NCI-H1092 (cell line): ENCODE measurements at places on chromosomes 2 and 18.

DNA sequence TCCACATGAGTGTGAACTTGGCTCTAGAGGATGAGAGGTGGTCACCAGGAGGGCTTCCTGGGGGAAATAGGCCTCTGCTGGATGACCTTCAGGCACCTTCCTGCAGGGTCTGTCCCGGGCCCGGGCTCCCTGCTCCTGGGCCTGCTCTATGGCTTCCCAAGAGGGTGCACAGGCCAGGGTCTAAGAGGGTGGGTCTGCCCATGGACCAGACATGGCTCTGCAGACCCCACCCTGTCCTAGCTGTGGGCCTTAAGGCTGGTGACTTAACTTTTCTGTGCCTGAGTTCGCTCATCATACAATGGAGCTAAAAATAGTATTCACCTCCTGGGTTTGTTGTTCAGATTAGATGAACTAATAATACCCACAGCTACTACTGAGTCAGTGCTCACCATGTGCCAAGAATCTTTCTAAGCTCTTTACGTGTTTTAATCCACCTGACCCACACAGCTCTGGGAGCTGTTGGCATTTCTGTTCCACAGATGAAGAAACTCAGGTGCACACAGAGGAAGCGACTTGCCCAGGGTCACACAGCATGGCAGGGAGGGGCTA, 14.4 kb downstream of the INHBB start:
- no peak for DNase-seq

DNA sequence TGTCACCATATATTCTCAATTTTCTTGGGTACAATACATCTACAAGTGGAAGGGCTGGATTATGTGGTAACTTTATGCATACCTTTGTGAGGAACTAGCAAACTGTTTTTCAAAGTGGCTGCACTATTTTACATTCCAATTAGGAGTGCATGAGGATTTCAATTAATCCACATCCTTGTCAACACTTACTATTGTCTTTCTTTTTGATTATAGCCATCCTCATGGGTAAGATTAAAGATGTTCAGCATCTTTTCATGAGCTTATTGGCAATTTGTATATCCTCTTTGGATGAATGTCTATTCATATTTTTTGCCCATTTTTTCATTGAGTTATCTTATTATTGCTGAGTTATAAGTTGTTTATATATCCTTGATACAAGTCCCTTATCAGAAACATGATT, 73.7 kb downstream of the ZRANB3 start:
- no peak for DNase-seq

- no peak for DNase-seq
These were observed 12.3 kb downstream of the SNED1 start for GRCh38 chr2:241010531-241011295.

DNA sequence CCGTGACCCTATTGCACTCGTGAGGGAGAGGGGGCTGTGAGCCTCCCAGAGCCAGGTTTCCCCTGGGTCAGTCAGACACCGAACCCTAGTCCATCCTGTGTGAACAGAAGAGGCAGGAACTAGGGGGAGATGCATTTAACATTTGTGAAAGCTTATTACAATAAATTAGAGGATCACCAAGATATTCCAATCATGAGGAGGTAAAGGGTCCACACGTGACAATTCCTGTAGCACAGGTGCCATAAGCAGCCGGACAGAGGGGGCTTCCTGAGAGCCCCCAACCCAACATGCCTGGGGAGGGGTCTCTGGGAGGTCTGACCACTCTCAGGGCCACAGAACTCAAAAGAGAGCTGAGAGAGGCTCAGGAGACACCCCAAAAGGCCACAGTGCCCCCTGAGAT, 93.3 kb downstream of the KCNF1 start:
- DNase-seq: no peak

GRCh38 chr2:159904127-159904958, 106.3 kb upstream of the CD302 start:
- DNase-seq: no peak

DNA sequence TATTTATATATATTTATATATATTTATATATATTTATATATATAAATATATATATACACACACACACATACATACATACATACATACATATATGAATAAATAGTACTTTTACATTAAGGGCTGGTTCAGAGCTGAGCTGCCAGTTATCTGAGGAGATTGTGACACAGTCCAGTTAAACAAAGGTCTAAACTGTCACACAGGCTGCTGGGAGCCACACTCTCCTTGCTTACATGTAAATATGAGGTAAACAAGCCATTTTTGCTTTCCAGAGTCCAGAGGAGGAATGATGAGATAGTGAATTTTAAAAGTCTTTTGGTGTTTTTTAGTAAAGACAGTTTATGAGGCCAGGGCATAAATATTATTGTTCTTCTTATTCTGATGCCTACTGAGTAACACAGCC, 377.5 kb upstream of the PIK3C3 start:
- DNase-seq: no peak

DNA sequence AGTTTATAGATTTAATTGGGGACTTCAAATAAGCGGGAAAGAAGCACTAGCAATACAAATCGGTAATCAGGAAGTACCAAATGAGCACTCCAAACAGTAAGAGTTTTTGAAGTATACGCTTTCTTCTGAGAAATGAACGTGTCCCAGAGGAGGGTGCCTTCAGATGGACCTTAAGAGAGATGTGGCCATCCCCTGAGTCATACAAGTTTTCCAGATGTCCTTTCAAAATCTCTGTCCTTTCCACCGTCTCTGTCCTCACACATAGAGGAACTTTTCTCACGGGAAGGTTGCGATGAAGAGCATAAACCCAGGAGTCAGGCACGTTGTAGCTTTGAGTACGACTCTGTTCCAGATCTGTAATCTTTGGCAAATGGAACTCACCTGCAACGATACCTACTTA, 1.7 kb upstream of the SMAD2 start:
- no peak for DNase-seq

DNA sequence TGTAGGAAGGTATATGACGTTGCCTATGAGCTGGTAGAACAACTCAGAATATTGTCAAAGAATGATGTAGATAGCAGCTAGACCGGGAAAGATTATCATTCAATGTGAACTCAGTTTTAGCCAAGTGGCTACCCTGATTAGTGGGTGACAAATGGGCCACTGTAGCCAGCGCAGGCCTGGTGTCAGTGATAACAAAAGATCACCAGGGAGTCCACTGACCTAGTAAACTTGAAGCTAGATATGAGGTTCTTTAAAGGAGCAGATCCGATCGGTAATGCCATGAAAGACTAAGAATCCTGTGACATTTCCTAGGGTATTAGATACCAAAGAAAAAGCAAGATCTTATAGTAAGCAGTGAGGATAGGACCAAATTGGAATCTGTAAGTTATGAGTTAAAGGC, 180.9 kb downstream of the GCA start:
- DNase-seq: no peak

- no peak for DNase-seq
These were observed 24.7 kb upstream of the TOGARAM2 start for GRCh38 chr2:28956415-28956826.

GRCh38 chr18:56515522-56515921, 122.9 kb downstream of the TXNL1 start:
- no peak for DNase-seq

GRCh38 chr18:46369323-46369722, 265.1 kb downstream of the HAUS1 start:
- DNase-seq: no peak

GRCh38 chr2:134282629-134283400, 28.9 kb downstream of the MGAT5 start:
- no peak for DNase-seq
